ENCODE measurements at places on chromosomes 7 and 10.
A peak's percentile ranks its signal among the peaks of the same experiment; 100 is the strongest.

- no peak for DNase-seq
Observed at GRCh38 chr7:4416396-4417056, 265.6 kb upstream of the FOXK1 start.

DNA sequence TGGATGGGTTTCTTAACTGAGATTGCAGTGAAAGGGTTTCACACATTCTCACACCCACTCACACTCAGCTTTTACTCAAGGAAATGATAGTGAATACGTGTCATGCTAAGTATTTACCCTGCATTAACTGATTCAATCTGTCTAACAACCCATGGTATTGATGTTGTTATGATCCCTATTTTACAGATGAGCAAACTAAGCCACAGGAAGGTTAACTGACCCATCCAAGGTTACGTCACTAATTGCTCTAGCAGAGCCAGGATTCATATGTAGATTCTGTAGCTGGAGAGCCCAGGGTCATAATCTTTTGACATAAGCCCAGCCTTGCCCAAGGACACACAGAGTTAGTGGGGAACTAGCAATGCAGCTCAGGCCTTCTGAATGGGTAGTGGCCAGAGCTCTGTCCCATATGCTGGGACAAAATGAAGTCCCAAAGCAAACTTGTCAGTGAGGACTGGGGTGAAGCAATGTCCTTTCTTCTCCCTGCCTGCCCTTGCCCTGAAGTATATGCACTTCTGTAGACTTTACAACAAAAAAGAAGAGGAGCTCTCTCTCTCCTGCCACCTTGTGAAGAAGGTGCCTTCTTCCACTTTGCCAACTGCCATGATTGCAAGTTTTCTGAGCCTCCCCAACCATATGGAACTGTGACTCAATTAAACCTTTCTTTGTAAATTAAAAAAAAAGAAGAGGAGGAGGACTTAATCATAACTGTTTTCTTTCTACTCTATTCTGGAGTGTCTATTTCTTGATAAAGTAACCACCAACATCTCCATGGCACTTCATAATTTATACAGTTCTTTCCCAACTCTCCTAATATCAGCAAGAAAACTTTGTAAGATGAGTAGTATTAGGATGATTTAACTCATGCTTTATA, 4.9 kb upstream of the CYP3A7 start:
- no peak for DNase-seq

DNA sequence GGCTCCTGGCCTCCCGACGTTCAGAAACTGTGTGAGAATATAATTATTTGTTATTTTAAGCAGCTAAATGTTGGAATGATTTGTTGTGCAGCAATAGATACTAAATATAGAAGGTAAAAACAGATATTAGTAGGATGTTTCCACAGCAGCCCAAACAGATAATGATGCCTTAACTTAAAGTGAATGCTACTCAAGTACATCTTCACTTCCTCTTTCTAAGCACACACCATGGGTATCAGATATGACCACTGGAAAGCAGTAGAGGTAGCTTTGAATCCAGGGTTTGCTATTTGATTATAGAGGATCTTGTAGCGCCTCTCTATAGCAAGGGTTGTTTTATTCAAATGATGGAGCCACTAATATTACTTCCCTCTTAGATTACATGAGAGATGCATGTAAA, 38.2 kb upstream of the BET1 start:
- peak; percentile 44 for DNase-seq

GRCh38 chr7:1235501-1236131, 2.9 kb downstream of the UNCX start:
- no peak for DNase-seq

- peak; percentile 37 for DNase-seq
Observed at GRCh38 chr10:32054094-32054493, 2.1 kb downstream of the KIF5B start.

DNA sequence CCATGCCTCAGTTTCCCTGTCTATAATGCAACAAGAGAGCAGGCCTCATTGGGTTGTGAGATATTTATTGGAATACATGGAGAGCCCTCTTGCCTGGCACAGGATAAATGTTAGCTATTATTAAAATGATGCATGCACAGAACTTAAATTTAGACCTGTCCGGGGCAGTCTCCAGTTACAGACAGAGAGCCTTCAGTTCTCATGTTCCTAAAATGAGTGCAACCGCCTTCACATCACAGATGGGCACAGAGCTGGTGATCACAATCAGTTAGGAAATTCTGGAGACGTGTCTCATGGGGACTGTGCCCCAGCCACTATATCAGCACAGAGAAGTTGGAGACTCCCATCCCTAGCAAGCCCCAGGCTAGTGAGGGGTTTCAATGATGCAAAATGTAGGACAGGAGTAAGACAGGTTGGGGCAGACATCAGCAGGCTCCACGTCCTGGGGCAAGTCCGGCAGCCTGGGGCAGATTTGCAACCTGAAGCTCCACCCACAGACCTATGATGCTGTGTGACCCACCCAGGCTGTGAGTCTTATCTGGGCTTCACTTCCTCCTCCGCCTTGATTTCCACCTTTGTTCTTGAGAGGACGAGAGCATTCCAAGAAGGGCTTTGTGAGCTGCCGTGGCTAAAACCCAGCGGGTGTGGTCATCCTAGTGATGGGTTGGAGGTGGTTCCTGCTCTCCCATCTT, 49.4 kb downstream of the CXCL12 start:
- no peak for DNase-seq
